ENCODE measurements at places on chromosomes 12 and 14.

GRCh38 chr14:101839236-101839635 lies 77.7 kb downstream of the PPP2R5C start:
- DNase-seq, result no peak

GRCh38 chr12:24845615-24846014 lies 103.3 kb downstream of the BCAT1 start:
- DNase-seq, result no peak

DNA sequence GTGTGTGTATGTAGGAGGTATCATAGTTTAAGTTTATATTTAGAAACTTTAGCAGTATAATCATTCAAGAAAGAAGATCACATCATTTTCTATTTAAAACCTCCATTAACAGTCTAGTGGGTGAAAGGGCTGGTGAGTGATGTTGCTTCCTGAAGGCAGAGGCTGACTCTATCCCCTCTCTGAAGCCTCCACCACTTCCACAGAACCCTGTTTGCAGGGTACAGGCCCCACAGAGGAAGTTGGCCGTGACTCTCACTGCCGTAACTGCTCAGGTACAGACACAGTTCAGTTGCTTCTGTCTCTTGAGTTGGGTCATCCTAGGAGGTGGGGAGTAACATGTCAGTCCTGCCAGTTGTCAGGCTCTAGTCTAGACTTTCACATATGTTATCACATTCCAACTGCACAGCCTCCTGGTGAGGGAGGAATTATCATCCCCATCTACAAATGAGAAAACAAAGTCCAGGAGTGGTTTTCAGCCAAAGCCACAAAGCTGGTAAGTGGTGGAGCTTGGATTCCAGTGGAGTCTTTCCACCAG lies 31.5 kb downstream of the CFL2 start:
- DNase-seq, result no peak

GRCh38 chr12:59928416-59928815 lies 332.6 kb downstream of the SLC16A7 start:
- no peak for DNase-seq

DNA sequence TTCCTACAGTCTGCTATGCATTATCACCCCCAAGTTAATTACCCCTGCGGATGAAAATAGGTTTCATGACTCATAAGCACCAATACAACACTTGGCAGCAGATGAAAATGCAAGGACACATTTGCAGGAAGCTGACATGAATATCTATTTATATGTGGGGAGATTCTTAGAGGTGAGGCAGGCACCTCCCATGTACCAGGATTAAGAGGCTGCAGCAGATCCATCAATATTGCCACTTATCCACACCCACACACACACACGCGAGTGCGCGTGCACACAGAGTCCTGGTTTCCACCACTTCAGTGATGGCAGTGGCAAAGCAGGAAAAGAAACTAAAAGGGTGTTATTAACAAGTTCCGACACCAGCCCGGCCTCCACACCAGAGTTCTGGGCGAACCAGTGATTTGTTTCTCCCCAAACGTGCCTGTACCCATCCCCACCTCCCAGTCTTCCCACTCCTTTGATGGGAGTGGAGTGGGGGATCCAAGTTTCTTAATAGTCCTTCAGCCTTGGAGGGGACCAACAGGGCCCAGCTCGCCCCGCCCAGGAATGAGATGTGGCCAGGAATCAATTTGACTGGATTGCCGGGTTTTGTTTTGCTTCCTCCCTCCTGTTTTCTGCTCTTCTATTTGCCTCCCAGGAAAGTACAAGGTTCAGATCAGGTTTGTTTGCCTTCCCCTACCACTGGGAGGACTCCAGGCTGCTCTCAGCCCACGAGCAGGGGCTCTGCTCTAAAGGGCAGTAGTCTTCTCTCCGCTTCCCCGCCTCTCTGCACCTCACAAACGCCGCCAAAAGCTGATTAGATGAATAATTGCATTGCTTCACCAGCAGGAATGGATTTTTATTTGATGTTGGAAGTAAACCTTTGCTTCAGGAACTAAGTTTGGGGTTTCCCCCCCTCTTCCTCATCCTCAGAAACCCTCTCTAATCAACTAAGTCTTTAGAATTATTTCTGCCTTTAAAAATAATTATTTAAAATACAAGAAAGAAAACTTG lies 5.2 kb downstream of the IRF2BPL start:
- DNase-seq, result no peak

DNA sequence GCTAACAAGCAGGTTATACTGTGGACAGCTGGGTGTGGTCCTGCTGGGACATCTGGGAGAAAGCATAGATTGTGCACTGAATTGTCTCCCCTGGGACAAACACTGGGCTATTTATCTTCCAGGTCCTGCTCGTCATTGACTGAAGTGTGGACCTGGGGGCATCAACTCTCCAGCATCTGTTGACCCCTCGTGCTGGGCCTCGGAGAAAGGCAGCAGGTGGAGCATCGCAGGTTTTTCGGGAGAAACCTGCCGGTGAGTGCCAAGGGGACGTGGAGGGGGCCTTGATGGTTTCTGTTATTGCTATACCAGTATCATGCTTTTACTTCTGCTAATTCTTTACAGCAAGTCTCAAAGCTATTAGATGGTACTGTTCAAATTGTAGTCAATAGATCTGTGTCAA lies 81.3 kb downstream of the CPSF2 start:
- DNase-seq, result no peak

DNA sequence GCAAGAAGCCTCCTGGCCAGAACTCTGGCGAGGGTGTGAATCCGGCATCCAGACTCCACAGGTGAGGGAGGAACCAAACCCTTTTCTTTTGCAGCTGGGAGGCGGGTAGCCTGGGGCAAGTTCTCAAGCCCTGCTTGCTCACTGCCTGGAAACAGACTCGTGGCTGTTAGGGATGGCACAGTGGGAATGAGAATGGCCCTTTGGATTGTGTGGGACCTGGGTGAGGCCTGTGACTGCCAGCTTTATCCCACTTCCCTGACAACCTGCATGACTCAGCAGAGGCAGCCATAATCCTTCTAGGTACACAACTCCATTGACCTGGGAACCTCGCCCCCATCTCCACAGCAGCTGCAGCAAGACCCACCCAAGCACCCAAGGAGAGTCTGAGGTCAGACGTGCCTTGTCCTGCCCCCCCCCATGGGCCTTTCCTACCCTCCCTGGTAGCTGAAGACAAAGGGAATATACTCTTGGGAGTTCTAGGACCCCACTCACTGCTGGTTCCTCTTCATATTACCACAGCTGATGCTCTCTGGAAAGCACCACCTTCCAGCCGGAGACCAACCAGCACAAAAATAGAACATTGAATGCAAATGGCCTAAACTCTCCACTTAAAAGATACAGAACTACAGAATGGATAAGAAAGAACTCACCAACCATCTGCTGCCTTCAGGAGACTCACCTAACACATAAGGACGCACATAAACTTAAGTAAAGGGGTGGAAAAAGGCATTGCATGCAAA lies 5.1 kb upstream of the GPR33 start:
- no peak for DNase-seq

DNA sequence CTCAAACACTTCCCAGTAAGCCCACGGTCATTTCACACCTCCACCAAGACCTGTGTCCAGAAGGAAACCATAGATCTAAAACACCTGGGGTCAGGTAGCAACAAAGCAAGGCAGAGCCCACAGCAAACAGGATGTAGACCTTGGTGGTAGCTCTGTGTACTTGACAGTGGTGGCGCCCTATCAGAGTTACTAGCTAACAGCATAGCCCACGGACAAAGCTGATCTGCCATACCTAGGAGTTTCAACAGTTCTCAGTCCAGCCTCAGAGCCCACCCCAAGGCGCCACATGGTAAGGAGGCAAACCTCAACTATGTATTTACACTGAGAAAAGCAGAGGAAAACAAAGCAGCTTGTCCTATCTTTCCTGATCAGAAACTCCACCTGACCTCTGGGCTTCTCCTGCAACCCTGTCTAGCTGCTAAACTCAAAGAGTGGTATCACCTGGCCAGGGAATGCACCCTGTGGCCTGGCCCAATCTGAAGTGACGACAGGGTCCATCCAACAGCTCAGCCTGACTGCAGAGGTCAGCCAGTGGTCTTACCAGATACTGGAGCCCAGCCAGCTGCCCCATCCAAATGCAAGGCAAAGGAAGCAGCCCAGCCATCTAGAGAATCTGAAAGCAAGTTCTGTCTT lies 46.3 kb downstream of the STON2 start:
- DNase-seq, result no peak

GRCh38 chr14:76045773-76046172 lies 60.2 kb downstream of the IFT43 start:
- no peak for DNase-seq

- DNase-seq, result no peak
These were observed 125.3 kb upstream of the ATF7IP start for GRCh38 chr12:14239935-14240872.

DNA sequence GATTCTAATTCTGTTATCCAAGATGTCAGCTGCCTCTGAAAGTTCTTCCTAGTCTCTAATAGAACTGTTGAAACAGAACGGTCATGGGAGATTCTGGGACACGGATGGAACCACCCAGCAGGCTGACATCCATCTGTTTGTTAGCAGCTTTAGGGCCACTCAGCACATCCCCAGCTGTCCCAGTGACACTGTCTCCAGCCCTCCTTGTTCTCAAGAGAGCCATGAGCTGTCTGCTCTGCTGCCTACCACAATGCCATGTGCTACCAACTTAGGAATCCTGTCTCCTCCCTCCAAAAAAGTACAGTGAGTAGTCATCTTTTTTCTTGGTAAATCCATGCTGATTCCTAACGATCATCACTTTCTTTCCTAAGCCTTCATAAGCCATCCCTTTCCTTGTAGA lies 130.5 kb downstream of the ZFP36L1 start:
- DNase-seq, result no peak

- DNase-seq, result no peak
These were observed 26.4 kb downstream of the SPIC start for GRCh38 chr12:101501410-101501995.

GRCh38 chr12:6078398-6079096 lies 45.9 kb downstream of the VWF start:
- DNase-seq, result no peak

DNA sequence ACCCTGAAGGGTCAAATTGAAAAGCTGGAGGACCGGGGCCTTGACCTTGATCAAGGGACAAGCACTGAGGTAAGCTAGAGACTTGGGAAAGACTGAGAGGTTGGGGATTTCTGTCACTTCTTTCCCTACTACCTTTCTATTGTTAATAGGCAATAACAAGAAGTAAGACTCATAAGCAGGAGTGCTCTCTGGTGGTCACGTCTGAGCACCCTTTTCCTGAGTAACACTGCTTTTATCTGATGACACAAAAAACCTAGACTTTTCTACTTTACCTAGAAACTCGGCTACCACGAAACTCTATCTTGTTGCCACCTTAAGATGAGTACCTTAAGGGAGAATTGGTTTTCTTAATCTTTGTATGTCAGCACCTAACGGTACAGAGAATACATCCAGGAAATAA lies 35.5 kb upstream of the PPFIBP1 start:
- no peak for DNase-seq

DNA sequence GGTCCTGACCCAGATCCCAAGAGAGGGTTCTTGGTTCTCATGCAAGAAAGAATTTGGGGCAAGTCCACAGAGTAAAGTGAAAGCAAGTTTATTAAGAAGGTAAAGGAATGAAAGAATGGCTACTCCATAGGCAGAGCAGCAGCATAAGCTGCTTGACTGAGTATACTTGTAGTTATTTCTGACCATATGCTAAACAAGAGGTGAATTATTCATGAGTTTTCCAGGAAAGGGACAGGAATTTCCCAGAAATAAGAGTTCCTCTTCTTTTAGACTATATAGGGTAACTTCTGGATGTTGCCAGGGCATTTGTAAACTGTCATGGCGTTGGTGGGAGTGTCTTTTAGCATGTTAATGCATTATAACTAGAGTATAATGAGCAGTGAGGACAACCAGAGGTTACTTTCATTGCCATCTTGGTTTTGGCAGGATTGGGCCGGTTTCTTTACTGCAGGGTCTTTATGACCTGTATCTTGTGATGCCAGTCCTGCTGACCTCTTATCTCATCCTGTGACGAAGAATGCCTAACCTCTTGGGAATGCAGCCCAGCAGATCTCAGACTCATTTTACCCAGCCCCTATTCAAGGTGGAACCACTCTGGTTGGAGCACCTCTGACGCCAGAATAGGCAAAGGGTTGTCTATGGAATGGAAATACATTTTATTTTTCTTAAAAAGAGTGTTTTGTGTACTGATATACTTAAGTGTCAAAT lies 113.8 kb downstream of the OTOGL start:
- no peak for DNase-seq

- no peak for DNase-seq
These were observed 38.7 kb upstream of the NOVA1 start for GRCh38 chr14:26636561-26636960.

DNA sequence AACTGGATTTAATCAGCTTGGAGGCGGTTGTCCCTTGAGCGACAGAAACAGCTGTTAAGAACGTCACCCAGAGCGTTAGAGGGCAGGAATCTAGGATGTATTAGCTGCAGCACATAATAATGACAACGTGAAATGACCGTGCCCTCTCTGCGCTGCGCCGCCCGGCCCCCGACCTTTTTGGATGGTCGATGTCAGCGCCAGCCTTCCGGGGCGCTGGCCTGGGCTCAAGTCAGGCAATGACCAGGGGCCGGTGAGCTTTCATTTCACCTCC lies 427 bp upstream of the TMEM120B start:
- no peak for DNase-seq

GRCh38 chr12:68361953-68362352 lies 29.8 kb upstream of the MDM1 start:
- DNase-seq, result no peak

DNA sequence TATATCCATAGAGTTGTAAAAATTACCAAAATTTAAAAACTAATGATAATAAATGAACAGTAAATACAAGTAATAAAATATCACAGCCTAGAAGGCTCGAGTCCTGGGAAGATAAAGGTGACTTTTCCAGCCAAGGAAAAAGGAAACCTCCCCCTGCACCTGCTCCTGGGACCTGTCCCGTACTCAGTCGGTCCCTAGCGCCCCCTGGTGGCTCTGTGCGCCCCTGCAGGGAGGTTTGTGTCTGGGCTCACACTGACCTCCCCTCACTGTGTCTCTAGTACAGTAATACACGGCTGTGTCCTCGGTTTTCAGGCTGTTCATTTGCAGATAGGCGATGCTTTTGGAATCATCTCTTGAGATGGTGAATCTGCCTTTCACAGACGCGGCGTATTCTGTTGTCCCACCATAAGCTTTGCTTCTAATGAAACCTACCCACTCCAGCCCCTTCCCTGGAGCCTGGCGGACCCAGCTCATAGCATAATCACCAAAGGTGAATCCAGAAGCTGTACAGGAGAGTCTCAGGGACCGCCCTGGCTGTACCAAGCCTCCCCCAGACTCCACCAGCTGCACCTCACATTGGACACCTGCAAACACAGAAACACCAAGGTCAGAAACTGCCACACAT lies 1030.4 kb downstream of the TMEM121 start:
- DNase-seq, result peak; percentile 76

- no peak for DNase-seq
These were observed 108.2 kb upstream of the NAV3 start for GRCh38 chr12:77722536-77722935.
